ENCODE measurements at places on chromosomes 6 and 20.
A peak's percentile ranks its signal among the peaks of the same experiment; 100 is the strongest.

- DNase-seq, result no peak
These were observed 488.0 kb upstream of the NOX3 start for GRCh38 chr6:155943635-155944034.

- DNase-seq, result no peak
These were observed 101.5 kb downstream of the SGK1 start for GRCh38 chr6:134216301-134217010.

DNA sequence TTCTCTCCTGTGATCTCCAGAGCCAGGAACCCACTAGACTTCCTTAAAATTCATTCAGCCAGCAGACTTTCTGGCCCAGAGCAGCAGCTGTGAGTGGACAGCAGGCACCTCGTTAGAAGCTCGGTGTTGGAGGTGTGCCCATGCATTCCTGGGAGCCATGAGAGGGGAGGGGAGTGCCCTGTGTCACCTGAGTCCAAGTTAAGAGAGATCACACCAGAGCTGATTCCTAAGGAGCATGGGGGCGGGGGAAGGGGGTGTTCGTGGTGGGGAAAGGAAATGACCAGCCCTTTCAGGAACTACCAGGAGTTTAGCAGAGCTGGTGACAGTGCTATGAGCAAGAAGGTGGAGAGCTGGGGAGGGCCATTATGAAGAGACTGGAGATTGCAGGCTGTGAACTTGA is 46.9 kb downstream of the GFRA4 start:
- no peak for DNase-seq

DNA sequence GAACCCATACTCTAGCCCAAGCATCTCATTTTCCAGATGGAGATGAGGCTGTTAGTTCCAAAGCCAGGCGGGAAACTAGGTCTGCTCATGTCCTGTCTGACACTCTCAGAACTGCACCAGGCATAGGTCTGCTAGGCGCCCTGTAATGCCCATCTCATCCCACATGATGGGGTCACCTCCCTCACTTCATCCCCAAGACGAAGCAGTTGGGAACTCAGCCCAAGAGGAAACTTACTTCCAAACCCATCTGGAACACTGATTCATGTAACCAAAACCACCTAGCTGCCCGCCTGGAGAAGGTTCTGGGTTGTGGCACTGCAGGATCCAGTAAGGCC is 119.4 kb upstream of the PRND start:
- DNase-seq, result no peak

GRCh38 chr6:6486595-6486994 is 101.9 kb upstream of the LY86 start:
- no peak for DNase-seq

- DNase-seq, result no peak
These were observed 72.4 kb upstream of the XRN2 start for GRCh38 chr20:21230686-21231085.

DNA sequence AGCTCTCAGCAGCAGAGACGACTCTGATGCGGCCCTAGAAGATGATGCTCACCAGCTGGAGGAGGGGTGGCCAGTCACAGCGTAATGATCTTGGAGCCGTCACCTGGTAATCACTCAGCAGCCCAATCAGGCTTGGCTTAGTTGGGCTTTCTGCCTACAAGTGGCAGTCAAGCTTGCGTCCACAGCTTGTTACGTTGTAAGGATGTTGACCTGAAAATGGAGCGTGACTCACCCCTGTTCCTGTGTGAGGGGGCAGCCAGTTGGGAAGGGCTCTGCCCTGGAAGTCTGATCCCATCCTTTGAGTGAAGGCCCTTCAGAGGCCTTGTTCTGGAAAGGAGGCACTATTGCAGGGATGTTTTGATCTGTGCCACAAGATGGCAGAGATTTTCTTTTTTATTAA is 49.8 kb downstream of the SPATA2 start:
- DNase-seq, result no peak

GRCh38 chr20:50328996-50329898 is 138.6 kb downstream of the CEBPB start:
- no peak for DNase-seq

DNA sequence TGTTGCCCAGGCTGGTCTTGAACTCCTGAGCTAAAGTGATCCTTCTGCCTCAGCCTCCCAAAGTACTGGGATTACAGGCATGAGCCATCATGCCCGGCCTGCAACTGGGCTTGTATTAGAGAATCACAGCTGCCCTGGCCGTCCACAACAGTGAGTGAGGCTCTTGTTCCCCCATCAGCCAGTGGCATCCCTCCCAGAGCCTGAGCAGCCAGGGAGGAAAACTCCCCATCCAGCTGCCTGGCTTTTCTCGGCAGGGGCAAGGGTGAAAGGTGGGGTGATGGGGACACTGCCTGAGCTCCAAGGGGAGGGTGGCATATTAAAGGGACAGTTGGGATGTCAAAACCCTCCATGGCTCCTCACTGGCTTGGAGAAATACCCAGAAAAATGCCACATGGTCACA is 185.6 kb downstream of the NFATC2 start:
- DNase-seq, result no peak

- no peak for DNase-seq
These were observed 104.0 kb upstream of the FRMD1 start for GRCh38 chr6:168182908-168183612.

GRCh38 chr6:157314705-157315321 is 8.5 kb downstream of the TMEM242 start:
- peak; percentile 68 for DNase-seq

DNA sequence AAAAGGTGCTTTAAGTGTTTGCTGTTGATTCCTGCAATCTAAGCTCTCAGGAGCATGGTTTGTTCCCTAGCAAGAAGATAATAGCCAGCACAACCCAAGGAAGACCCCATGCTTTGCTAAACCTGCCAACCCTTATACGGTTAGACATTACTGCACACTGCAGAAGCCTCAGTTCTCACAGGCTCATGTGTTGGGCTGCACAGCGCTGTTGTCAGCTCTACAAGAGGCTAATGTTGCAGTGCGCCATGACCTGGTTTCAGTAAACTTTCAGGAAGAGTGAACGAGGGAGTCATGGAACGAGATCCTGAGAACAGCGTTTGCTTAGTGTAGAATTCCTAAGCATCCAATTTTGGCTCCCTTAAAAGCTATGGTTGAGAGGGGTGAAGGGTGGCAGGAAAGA is 218.5 kb downstream of the ARHGAP18 start:
- no peak for DNase-seq

DNA sequence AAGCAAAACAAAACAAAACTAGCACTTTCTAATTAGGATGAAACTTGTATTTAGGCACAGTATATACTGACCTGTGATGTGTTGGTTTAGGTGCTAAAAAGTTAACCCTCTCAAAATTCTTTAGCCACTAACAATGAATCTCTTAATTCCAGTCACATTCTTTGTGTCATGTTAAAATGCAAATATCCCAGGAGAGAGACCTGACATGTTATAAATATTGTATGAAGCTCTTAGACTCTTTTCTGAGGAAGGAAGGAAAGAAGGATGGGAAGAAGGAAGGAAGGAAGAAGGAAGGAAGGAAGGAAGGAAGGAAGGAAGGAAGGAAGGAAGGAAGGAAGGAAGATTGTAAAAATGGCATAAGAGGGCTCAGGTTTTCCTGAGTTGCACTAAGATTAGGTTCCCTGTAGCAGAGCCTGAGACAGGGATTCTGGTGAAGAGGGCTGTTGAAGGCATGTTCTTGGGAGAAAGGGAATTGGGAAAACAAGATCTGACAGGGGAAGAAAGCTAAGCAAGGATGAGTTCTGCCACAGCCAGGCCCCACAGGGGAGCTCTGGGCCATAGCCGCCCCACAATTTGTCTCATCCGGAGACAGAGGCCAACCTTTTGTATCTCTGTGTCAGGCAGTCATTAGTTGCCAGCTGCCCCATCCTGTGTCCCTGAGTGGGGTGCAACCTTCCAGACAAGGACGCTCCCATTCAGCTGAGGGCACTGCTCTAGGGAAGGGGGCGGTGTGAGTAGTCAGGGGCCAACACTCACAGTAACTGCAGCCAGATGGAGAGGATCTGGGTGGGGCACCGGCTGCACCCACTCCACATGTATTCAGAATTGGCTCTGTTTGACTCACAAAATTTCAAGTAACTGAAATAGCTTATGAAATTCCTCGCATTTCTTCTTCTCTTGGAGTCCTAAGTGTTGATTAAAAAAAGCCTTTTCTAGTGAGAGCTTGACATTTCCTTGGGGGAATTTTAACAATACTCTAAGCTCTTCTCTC is 189.3 kb upstream of the ARG1 start:
- DNase-seq, result no peak

DNA sequence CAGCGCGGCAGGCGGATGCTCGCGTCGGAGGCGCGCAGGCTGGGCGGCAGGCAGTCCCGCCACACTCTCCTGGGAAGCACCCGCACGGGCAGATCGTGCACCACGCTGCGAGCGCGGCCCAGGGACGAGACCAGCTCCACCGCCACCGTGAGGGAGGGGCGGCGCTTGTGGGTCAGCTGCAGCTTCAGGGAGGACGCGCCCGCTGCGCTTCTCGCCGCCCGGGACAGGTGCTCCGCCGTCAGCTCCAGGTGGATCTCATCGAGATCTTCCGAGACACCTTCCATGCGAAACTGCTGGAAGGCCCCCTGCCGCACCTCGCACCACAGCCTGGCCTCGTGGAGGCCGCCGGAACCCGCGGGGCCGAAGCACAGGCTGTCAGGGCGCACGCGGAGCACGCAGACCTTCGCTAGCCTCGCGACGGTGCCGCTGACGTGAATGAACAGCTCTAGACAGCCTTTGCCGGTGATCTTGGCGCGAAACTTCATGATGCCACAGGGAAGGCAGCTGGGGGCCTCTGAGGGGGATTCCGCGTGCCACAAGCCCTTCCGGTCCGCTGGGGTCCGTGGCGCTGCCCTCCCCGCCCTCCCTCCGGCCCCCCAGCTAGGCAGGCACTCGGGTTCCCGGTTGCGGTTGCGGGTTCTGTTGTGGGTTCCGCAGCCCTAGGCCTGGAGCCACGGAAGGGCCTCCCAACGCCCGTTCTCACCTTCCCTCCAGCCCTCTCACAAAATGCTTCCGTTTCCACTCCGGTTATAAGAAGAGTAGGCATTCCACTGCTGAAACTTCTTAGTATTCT is at the start of gene HUS1B:
HUS1B (minus strand) TSS at position 641 of the 793 bp plus-strand sequence; CDS start at position 485, 156 bp downstream.
- DNase-seq, result no peak

GRCh38 chr20:42581311-42581710 is 608.4 kb downstream of the PTPRT start:
- no peak for DNase-seq

DNA sequence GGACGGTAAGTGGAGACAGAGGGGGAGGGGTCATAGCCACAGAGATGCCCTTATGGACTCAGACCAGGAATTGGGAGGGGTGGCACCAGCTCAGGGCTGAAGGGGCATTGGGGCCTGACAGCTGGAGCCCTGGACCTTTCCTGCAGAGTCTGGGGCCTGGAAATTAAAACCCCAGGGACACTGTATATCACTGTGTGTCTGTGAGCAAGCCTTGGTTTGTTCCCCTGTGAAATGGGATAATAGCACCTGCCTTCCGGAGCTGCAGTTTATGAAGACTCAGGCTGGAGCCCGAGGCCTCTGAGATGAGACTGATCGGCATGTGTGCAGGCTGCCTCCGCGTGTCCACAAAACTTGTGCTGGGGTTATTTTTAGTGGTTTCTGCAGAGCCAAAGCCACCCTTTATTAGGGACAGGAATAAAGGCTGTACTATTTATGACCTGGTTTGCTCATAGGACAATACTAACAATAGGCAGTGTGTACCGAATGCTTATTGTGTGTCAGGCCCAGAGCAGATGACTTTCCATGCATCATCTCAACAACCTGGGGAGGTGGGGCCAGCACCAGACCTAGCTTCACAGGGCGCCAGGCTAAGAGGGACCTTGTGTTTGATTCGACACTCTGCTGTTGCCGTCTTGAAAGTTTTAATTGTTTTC is 22.6 kb downstream of the MYH7B start:
- no peak for DNase-seq

DNA sequence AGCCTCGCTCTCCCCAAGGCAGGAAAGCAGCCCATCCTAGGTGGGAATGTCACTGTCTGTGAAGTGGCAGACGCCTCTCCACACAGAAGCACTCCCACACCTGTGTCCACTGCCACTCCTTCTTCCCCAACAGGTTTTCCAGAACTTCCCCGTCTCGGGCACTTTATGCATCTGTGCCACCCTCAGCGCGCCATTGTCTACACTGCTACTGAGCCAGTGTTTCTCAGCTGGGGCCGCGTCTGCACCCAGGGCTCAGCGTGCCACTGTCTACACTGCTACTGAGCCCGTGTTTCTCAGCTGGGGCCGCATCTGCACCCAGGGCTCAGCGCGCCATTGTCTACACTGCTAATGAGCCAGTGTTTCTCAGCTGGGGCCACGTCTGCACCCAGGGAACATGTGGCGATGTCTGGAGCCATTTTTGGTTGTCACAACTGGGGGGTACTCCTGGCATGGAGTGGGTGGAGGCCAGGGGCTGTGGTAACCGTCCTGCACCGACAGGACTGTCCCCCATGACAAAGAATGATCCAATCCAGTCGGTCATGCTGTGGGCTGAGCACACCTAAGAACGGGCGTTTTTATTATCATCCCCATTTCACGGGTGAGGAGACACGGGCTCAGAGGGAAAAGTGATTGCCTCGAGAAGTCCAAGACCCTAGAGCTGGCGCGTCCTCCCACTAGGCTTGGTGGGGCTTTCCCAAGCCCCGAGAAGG is 41.7 kb upstream of the ZBP1 start:
- no peak for DNase-seq

DNA sequence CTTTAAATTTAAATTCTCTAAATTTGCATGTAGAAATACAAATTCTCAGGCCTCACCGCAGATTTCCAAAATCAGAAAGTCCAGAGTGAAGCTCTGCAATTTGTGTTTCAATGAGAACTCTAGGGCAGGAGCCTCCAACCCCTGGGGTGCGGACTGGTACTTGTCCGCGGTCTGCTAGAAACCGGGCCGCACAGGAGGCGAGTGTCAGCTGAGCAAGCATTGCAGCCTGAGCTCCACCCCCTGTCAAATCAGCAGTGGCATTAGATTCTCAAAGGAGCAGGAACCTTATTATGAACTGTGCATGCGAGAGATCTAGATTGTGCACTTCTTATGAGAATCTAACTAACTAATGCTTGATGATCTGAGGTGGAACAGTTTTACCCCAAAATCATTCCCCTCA is 203.0 kb upstream of the PCSK2 start:
- no peak for DNase-seq

DNA sequence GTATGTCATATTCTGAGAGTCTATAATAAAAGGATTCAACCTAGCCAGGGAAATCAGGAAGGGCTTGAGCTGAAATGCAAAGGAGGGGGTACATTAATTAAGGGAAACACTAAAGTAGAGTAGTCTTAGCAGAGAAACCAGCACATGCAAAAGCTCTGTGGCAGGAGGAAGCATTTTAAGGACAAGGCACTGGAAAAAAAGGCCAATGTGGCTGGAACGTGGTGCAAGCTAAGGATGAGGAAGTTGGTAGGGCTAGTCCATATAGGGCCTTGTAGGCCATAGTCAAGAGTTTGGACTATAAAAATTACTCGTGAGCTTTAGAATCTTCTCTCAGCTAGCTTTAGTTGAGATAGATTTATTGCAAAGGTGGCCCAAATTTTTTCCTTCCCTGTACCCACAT is 75.2 kb upstream of the TOP1 start:
- no peak for DNase-seq

DNA sequence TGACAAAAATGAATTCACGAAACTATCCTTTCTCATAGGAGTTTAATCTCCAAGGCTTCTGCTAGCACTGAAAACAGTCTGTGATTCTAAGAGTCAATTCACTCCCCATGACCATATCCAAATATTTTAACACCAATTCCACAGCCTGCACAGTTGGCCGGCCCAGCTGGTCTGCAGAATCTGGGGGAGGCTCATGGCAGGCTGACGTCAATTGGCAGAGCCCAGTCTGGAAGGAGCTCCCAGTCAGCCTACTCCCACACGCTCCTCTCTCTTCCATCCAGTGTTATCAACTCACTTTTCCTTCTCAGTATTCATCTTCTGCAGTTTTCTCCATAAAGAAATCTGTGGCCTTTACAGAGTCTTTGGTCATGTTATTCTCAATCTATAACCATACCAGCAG is 111.0 kb downstream of the TBXT start:
- DNase-seq, result no peak

GRCh38 chr6:87165185-87165584 is 9.8 kb downstream of the ZNF292 start:
- DNase-seq, result no peak
